ENCODE measurements at places on chromosomes 6 and 20. TPM values are rescaled to one million over a fixed set of nuclear protein-coding genes. Genes with fewer than 3 reads are reported as not detected.

The STMND1 gene
- total RNA-seq: 0.71 TPM

The CLPSL1 gene
- not detected for total RNA-seq

The MICA gene
- 16.2 TPM for total RNA-seq

The STX11 gene
- 22.3 TPM for total RNA-seq

The SLC24A3 gene
- not detected for total RNA-seq

The EPPIN gene
- not detected for total RNA-seq

The ASIP gene
- total RNA-seq: not detected

The CHRNA4 gene
- total RNA-seq: not detected

The LSM14B gene
- 25.1 TPM for total RNA-seq

The KCNQ2 gene
- not detected for total RNA-seq

The IER3 gene
- 55.6 TPM for total RNA-seq

The HLA-DRA gene
- total RNA-seq: 13.6 TPM

The DOK5 gene
- total RNA-seq: 0.32 TPM

The SAMD3 gene
- total RNA-seq: 1.5 TPM

The FAM217A gene
- not detected for total RNA-seq

The C6orf163 gene
- 1.5 TPM for total RNA-seq

The NDUFAF4 gene
- total RNA-seq: 20.2 TPM

The GPSM3 gene
- total RNA-seq: 136 TPM

The TMC2 gene
- not detected for total RNA-seq

The XKR7 gene
- total RNA-seq: 0.04 TPM

The CENPQ gene
- 19.0 TPM for total RNA-seq

The CRISP3 gene
- not detected for total RNA-seq

The DPPA5 gene
- not detected for total RNA-seq

The RSPO4 gene
- not detected for total RNA-seq

The FAM162B gene
- not detected for total RNA-seq
